Pancreas (tissue), 10 donors: ENCODE measurements at places on chromosomes 16 and 17. TPM values are rescaled to one million over a fixed set of nuclear protein-coding genes. Genes with fewer than 3 reads are reported as not detected.
A peak's percentile ranks its signal among the peaks of the same experiment; 100 is the strongest.

Gene GSDMA
- polyA plus RNA-seq: not detected

GRCh38 chr17:49508061-49508865 lies 13.2 kb downstream of the NGFR start:
- no peaks in the 10 kb centered on the region for H3K4me1 ChIP-seq
- H3K27ac ChIP-seq: no peak overlapping the region
- no peaks in the 10 kb centered on the region for H3K36me3 ChIP-seq
- no peaks in the 10 kb centered on the region for H3K27me3 ChIP-seq
- no peak overlapping the region for H3K4me3 ChIP-seq

DNA sequence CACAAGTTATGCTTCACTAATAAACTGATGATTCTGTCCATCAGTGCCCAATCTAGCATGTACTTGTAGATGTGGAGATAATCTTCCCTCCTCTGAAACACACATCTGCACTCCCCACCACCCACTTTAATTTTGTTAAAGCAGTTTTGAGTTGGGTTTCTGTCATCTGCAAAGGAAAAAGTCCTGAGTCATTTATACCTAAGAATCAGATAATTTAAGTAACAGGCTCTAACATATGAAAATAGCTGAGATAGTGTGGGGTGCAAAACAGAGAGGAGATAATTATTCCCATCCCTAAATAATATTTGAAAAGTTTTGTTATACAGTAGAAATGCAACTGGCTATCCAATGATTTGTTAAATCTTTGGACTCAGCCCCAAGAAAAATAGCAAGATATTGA lies 67.7 kb upstream of the ALOX12 start:
- H3K27me3 ChIP-seq: no peaks in the 10 kb centered on the region
- no peaks in the 10 kb centered on the region for H3K4me1 ChIP-seq
- DNase-seq: no peak
- H3K4me3 ChIP-seq: no peak overlapping the region
- no peaks in the 10 kb centered on the region for H3K36me3 ChIP-seq

DNA sequence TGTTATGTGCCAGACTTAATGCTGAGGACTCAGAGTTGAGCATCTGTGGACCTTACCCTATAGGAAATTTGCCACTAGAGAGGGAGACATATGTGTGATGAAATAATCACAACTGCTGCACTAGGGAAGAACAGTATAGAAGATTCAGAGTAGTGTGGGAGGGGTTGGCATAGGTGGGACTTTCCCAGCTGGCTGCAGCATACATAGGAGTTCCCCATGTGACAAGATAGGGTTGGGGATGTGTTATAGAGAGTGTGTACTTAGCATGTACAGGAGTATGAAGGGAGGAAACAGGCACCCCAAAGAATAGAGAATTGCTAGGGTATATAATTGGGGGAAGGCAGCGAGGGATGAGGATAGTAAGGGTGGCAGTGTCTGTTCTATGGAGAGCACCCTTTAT lies 2.9 kb downstream of the NUP93 start:
- H3K4me3 ChIP-seq: no peak overlapping the region
- no peak overlapping the region for H3K27ac ChIP-seq
- H3K4me1 ChIP-seq: peaks cover 8% of the 10 kb centered on the region
- DNase-seq: no peak

GRCh38 chr17:34386343-34386696 lies 23.3 kb upstream of the CCL1 start:
- no peak overlapping the region for H3K4me3 ChIP-seq
- no peak for DNase-seq
- H3K4me1 ChIP-seq: no peaks in the 10 kb centered on the region
- H3K27me3 ChIP-seq: no peaks in the 10 kb centered on the region
- H3K27ac ChIP-seq: no peak overlapping the region

Gene CSNK2A2
- 18.3 TPM for polyA plus RNA-seq

DNA sequence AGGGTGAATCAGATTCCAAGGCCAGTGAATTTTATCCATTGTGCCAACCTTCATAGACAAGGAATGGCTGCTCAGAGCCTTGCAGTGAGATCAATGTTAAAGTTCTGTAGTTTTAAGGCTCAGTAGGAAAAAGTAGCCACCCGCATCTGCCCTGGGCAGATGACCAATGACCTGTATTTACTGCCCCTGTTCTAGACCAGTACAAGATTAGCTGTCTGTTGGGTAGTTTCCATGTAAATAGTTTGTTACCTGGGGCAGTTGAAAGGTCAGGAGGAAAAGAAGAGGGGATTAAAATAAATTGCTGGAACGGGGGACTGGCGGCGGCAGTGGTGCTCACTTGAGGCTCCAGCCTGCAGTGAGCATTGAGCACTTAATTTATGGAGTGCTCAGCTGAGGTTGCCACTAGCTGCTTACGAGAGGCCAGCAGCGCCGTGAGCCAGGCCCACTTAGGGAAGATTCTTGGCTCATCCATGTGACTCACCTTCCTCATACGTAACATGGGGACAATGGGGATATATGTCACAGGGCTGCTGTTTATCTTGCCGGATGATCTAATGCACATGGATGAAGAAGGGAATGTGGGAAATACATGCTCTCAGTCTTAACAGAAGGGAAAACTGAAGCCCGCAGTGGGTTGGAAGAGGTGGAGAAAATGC lies 10.7 kb upstream of the NOS2 start:
- no peaks in the 10 kb centered on the region for H3K4me1 ChIP-seq
- H3K27me3 ChIP-seq: no peaks in the 10 kb centered on the region
- H3K27ac ChIP-seq: no peak overlapping the region
- no peak for DNase-seq

Gene PPY
- polyA plus RNA-seq: 57.7 TPM

- H3K4me3 ChIP-seq: no peak overlapping the region
- H3K36me3 ChIP-seq: no peaks in the 10 kb centered on the region
- no peak for DNase-seq
- H3K4me1 ChIP-seq: no peaks in the 10 kb centered on the region
- no peaks in the 10 kb centered on the region for H3K27me3 ChIP-seq
- no peak overlapping the region for H3K27ac ChIP-seq
These were observed 318.3 kb downstream of the CBLN1 start for GRCh38 chr16:48963306-48963705.

Gene TP53TG3
- polyA plus RNA-seq: not detected

DNA sequence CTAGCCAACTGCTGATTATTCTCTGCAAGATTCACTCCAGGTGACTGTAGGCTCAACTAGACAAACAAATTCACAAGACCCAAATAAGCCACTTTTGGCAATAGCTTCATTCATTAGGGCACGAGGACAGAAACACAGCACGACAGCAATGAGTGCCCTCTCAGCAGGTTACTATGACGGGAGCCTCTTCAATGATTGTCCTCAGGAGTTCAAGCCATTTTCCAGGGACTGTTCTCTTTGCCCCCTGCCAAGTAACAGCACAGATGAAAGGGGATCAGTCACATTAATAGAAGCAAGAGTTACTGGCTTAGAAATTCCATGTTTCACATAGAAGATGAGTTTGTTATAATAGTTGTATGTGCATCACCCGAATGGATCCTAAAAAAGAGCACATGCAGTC lies 712.2 kb downstream of the CDH8 start:
- H3K4me1 ChIP-seq: no peaks in the 10 kb centered on the region
- H3K4me3 ChIP-seq: no peak overlapping the region
- H3K36me3 ChIP-seq: no peaks in the 10 kb centered on the region
- no peaks in the 10 kb centered on the region for H3K27me3 ChIP-seq

Gene MBTD1
- 7.7 TPM for polyA plus RNA-seq

Gene PLCG2
- 11.6 TPM for polyA plus RNA-seq

DNA sequence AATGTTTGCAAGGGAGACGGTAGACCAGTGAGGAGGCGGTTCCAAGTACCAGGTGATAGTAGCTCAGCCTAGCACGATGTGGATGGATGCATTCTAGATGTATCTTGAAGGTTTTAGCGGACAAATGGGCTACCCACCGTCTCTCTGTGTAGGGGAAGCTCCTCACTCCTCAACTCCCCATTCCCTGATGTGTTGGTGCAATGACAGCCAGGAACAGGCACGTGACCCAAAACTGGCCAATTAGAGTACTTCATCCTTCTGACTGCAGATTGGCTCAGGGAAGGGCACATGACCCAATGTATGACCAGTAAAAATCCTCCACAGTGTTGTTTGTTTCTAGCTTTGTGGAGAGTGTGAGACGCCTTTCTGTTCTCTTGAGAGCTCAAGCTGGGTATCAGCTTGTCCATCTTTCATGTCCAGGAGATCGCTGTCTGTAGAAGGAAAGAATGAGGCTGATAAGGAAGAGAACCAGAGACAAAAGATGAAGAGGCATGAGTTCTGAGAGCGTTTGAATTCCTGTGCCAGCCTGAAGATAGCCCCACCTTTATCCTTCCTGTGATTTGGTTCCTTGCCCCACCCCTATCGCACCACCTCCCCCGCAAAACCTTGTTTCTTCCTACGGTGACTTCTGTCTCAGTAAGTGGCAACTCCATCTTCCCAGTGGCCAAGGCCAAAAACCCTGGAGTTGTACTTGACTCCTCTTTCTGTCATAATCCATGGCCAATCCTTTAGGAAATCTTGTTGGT lies 2.3 kb upstream of the BORCS6 start:
- peak overlapping the region; percentile 81 for H3K27ac ChIP-seq
- DNase-seq: peak; percentile 70
- H3K4me1 ChIP-seq: peaks cover 28% of the 10 kb centered on the region
- H3K4me3 ChIP-seq: peak overlapping the region; percentile 1
